ENCODE measurements at places on chromosomes 11 and 22.

- no peak for DNase-seq
Measured at GRCh38 chr11:73201888-73202780, 15.9 kb upstream of the P2RY2 start.

GRCh38 chr11:32331792-32332191, 103.5 kb downstream of the WT1 start:
- no peak for DNase-seq

DNA sequence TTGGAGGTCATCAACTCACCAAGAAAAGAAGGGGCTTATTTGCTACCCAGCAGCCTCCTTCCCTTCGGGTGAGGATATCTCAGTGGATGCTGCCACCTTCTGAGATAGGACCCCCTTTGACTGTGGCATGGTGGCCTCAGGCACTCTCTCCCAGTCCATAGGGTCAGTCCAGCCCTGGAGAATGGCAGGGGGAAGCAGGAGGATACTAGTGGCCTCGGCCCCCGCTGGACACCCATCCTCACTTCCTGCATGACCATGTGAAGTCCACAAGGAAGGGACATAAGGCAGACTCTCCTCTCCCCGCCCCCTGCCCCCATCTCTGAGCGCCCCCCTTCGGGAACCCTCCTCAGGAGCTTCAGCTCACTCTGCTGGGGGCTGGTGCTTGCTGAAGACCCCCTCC, 24.4 kb downstream of the TPBGL start:
- DNase-seq, result no peak

GRCh38 chr11:132402071-132402684, 1031.8 kb downstream of the NTM start:
- DNase-seq, result no peak

DNA sequence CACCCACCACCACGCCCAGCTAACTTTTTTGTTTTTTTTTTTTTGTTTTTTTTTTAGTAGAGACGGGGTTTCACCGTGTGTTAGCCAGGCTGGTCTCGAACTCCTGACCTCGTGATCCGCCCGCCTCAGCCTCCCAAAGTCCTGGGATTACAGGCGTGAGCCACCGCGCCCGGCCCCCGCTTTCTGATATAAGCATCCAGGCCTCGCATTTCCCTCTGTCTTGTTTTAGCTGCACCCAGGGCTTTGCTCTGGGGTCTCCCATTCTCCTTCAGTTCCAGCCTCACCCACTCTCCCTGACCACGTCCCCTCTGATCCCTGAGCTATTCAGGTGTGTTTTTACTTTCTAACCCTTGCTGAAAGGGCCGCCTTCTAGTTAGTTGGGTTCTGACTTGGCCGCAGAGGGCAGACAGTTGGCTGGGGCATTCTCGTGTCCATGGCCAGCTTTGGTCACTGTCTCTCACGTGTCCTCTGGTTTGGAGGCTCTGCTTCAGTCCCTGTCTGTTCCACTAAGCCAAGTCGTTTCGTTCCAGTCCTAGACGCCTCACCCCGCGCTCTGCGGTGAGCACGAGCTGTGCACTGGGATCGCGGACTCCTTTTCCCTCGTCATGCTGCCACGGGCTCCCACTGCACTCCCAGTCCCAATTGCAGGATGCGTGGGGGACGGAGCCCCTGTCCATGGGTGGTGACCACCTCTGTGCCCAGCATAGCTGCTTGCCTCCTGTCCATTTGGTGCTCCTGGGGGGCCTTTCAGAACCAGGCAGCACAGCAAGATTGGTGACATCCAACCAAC, 6.0 kb upstream of the TNNT3 start:
- DNase-seq, result no peak

- no peak for DNase-seq
Measured at GRCh38 chr11:17244046-17244445, 32.5 kb upstream of the NUCB2 start.

GRCh38 chr22:23841736-23842445, 3.1 kb upstream of the DERL3 start:
- no peak for DNase-seq

DNA sequence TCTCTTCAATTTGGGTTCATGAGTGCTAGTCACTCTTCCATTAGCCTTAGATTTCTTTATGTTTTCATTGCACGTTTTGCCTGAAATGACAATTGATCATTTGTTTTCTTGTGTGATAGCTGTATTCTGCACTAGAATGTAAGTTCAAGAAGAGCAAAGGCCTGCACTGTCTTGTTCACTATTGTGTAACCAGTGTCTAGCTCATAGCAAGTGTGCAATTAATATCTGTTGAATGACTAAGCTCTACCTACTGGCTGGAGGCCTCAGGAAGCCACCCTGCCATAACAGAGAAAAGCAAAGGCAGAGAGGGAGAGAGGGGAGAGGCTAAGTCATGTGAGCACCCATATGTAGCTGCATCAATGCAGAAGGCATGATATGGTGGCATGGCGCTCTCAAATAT, 292.8 kb upstream of the SYN3 start:
- DNase-seq, result no peak

- DNase-seq, result no peak
Measured at GRCh38 chr22:37662039-37662438, 3.5 kb downstream of the PDXP start.

DNA sequence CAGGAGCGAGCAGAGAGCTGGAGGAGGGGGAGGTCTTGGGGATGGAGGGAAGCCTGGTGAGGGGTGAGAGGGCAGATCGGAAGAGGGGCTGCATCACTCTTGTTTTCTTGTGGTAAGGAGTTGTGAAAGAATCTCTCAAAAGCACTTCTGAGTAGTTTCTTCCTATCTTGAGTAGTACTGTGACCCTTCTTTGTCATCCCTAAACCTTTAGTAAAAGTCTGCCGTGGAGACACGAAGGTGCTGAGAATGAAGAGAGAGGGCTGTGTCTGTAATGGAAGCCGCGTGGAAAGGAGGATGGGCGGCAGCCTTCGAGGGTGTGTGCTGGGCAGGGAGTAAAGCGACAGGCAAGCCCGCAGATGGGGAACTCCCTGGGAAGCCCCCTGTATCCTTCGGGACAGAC, 237.8 kb downstream of the TBC1D22A start:
- DNase-seq, result no peak

DNA sequence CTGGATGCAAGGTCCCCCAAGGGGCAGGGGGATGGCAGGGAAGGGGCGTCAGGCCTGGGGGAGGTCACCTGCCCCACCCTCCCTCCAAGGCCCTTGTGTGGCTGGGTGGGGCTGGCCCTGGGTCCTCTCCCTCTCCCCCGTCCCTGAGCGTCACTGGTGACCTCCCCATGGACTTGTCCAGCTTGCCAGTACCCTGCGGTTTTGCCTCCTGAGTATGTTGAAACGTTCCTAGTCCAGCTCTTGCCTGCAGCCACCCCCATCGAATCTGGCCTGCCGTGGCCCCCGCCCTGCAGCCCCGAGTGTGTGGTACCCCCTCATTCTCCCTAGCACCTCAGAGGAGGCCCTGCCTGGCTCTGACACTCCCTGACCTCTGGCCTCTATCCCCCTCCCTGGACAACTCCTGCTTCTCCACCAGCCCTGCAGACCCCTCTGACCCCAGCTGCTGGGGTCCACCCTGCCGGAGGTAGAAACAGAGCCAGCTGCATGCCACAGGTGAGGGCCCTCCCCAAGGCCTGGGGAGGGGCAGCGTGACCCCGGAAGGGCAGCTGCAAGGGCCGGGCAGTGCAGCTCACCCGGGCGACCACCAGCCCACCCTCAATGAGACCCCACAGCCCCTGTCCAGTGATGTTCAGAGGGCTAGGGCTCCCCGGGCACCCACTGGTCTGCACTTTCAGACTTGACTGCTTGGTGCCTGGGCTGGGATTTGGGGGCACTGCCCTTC, 4.1 kb upstream of the MUC6 start:
- no peak for DNase-seq

GRCh38 chr22:17772958-17773605, 1.2 kb downstream of the BID start:
- DNase-seq, result no peak

GRCh38 chr22:25186140-25186539, 13.5 kb upstream of the CRYBB3 start:
- DNase-seq, result no peak

GRCh38 chr11:65879617-65880016, at the start of gene CTSW:
Gene CTSW, plus strand, starts transcription at chr11:65879837. Its CDS starts 18 bp downstream, at chr11:65879855.
- no peak for DNase-seq

DNA sequence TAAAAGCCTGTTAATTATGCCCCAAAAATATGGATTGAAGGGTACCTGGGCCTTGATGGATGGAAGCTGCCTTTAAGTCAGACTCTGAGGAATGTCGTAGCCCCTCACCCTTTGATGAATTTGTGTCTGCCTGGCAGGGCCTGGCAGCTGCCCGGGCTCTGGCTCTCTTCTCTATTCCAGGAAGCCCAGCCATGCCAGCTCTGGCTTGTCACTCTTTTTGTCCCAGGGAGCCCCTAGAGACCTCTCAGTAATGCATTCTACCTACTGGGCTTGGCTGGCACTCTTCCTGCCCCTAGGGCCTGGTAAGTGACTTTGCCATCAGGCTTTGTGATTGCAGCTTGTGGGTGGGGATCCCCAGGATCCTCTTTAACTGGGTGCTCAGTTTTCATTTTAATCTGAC, 103.8 kb downstream of the GRIK4 start:
- no peak for DNase-seq

GRCh38 chr11:17734986-17735817, 621 bp downstream of the KCNC1 start:
- no peak for DNase-seq

DNA sequence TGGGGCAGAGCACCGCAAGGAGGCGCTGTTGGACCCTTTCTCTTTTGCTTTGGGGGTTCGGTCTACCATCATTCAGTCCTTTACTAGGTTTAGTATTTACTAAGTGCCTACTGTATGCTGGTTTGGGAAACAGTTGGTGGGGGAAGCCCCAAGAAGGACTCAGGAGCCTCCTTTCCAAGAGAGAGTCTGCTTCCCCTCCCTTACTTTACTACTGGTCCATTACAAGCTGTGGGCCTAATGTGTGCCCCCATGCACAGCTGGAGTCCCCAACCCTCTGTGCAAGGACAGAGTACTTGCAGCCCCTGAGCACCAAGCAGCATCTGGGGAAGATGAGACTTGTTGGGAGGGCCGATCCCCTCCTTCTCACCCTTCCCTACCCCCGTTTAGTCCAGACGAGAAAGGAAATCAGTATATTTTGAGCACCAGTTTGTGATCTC, 876 bp upstream of the UBE2L6 start:
- no peak for DNase-seq

DNA sequence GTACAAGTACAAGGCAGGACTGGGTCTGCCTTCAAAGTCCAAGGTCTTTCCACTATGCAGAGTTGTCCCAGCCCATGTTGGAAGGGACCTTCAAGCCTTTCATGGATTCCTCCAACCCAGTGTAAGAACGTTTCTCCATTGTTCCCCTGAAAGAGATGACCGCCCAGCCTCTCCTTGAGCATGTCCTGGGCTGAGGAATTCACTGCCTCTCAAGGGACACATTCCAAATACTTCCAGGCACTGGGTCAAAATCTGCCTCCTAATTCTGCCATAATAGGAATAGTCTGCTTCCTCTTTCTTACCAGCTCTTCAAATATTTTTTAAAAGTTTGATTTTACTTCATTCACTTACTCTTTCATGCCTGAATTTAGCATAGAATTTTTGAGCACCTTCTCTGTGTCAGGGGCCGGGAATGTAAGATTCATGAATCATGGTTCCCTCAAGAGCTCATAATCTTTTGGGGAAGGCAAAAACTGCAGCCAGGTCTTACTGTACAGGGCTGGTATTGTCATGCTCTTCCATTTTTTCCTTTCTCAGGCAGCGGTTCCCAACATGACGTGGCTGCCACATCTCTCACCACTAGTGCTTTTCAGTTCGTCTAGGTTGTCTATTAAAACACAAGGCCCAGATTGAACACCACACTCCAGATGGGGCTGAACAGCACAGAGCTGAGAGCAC, 143.3 kb upstream of the TBCEL start:
- no peak for DNase-seq

DNA sequence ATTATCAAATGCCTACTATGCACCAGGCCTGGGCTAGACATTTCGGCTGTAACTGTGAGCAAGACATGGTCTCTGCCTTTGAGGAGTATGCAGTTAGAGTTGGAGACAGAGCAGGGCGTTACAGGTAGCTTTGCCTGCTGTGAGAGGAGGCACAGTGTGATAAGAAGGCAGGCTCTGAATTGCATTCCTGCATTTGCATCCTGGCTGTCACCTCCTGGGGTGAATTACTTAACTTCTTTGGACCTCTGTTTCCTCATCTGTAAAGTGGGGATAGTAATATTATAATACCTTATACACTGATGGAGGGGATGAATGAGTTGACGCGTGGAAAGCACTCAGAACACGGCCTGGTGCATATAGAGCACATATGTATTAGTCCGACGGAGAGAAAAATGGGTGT, 118.1 kb upstream of the ARHGAP20 start:
- DNase-seq, result no peak

DNA sequence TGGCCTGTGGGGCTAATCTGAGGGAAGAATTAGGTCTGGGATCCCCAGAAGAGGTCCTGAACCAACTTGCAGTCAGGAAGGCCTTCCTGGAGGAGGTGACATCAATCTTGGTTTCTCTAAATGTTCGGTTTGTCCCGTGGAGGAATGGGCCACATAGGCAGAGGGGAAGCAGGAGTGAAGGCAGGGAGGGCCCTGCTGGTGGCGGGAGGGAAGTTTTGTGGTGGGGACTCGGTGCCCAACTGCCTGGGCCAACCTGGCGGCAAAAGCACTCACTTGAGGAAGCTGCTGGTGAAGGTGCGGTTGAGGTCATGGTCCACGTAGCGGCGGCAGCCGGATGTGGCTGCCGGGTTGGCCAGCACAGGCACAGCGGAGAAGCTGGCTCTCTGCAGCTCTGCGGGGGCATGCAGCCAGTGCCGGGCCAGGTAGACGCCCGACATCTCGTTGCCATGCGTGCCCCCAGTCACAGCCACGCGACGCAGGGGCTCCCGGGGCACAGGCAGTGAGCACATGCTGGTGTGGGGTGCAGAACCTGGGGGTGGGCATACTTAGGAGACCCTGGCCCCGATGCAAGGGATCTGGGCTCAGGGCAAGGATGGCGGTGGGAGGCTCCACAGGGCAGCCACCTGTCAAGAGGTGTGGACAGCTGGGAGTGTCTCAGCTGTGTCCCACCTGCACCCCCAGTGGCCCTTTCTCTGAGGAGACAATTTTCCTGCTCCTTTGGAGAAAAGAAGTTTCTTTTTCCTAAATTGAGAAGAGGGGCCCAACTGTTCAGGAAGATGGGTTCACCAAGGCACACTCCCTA, 3.8 kb downstream of the ACY3 start:
- DNase-seq, result no peak

DNA sequence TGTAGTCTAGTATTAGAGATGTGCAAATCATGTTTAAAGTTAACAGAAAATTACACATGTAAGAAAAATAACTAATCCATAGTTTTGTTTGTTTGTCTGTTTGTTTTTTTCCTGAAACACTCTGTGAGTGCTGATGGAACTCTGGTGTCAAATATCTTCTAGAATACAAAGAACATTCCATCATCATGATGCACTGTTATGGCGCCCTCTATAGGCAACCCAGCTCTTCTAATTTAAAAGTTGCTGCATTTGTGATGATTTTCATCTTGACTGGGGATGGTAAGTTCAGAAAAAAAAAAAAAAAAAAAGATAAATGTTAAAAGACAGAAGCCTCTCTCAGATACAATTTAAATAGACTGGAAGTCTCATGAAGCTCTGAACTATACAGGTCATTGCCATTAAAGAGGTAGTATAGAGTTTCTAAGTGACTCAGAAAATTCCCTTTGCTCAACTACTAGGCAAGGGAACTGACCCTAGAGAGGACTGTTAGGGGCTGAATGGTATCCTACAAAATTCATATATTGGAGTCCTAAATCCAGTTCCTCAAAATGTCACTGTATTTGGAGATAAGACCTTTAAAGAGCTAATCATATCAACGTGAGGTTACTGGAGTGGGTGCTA, 597.2 kb upstream of the ANO3 start:
- no peak for DNase-seq

GRCh38 chr22:37330200-37331033, 48.1 kb downstream of the CYTH4 start:
- peak; percentile 29 for DNase-seq

GRCh38 chr22:38316364-38317121, 690 bp downstream of the CSNK1E start:
- DNase-seq, result no peak

Data from stimulated activated CD4-positive, alpha-beta T cell treated with anti-CD3 and anti-CD28 coated beads, Interleukin-1b, Interleukin-23, amount 100 ng/mL, for 24 hours (primary cell).